Spinal cord (tissue), 10 donors: ENCODE measurements at places on chromosomes 12 and 14. TPM values are rescaled to one million over a fixed set of nuclear protein-coding genes. Genes with fewer than 3 reads are reported as not detected.

Gene IL31
- not detected for polyA plus RNA-seq

Gene KLRC1
- polyA plus RNA-seq, result 1.9 TPM

Gene TMEM263
- polyA plus RNA-seq, result 44.9 TPM

Gene RPGRIP1
- 0.78 TPM for polyA plus RNA-seq

Gene TNFRSF1A
- 57.3 TPM for polyA plus RNA-seq

GRCh38 chr12:46087916-46088439 is 97.6 kb upstream of the SCAF11 start:
- H3K27me3 ChIP-seq, result no peaks in the 10 kb centered on the region
- no peak overlapping the region for H3K27ac ChIP-seq
- no peak for DNase-seq
- no peaks in the 10 kb centered on the region for H3K4me1 ChIP-seq
- no peaks in the 10 kb centered on the region for H3K36me3 ChIP-seq

DNA sequence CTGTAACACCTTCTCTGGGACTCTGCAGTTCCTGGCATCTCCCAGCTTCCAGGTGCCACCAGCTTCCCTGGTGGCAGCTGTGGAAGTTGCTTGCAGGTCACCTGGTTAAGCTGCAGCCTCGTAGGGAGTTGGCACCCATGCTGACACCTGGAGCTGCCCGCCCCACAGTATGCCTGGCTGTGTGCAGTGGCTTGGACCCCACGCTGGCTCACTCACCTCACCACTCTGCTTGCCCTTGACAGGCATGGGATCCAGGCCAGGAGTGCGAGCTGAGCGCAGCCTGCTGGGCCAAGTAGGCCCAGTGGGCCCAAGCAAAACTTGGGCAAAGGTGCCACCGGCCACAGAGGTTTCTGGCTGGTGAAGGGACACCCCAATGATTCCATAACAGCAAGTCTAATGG is 48.5 kb downstream of the EGLN3 start:
- peaks cover 4% of the 10 kb centered on the region for H3K4me1 ChIP-seq
- H3K27me3 ChIP-seq, result no peaks in the 10 kb centered on the region
- H3K27ac ChIP-seq, result no peak overlapping the region
- H3K36me3 ChIP-seq, result no peaks in the 10 kb centered on the region
- no peak for DNase-seq

DNA sequence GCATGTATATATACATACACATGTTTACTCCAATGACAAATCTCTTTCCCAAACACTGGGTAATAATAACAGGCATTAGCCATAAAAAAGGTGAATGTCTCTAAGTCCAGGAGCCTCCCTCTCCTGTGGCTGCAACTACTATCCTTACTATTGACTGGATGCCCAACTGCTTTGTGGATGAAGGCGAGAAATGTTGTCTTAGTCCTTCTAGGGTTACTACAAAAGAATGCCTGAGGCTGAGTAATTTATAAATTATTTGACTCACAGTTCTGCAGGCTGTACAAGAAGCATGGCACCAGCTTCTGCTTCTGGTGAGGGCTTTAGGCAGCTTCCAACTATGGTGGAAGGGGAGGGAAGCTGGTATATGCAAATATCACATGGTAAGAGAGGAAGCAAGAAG is 366.0 kb upstream of the DDHD1 start:
- H3K4me3 ChIP-seq, result no peak overlapping the region
- no peaks in the 10 kb centered on the region for H3K4me1 ChIP-seq

DNA sequence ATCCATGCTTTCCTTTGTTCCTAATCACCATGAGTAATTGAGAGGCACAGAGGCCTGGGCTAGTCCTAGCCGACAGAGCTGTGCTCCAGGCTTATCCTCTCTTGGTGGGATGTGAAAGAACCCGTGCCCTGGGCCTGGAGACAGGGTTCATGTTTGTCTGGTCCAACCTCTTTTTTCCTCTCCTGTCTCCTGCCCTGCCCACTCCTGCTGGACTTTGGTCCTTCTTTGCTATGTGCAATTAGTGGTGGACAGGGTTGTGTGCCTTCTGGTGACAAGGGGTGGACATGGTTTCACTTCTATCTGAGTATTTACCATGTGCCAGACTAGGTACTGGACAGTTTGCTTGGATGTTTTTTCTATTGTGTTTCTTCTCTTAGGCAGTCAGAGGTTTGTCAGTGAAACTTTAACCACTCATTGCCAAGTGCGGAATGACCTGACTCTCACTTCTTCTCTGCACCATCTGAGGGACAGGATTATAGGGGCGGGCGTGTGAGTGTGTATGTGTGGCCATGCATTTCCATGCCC is 126.1 kb downstream of the SMOC1 start:
- no peak overlapping the region for H3K27ac ChIP-seq
- no peaks in the 10 kb centered on the region for H3K36me3 ChIP-seq
- no peak for DNase-seq
- H3K4me1 ChIP-seq, result peaks cover 14% of the 10 kb centered on the region
- H3K4me3 ChIP-seq, result no peak overlapping the region

DNA sequence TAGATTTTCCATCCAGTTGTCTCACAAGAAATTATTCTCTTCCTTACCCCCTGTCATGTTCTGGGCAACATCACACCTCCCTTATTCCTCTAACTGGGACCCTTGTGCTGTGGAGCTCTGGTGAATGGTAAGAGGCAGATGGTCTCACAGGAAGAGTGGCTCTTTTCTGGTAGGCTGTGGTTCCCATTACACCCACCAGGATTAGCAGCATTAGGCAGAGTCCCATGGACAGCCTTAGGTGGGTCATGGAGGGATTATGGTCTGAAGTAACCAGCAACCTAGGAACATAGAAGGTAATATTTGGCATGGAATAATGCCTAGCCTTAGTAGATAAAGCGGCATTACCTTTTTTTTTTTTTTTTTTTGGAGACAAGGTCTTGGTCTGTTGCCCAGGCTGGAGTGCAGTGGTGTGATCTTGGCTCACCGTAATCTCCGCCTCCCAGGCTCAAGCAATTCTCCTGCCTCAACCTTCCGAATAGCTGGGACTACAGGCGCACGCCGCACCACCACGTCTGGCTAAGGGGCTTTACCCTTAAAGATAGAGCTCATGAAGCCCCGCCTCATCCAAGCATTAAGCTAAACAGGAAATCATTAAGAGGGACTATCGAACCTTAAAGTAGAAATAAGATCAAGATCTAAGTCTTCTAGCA is 4.0 kb downstream of the C14orf119 start:
- no peak overlapping the region for H3K4me3 ChIP-seq
- peaks cover 9% of the 10 kb centered on the region for H3K4me1 ChIP-seq
- DNase-seq, result no peak
- no peaks in the 10 kb centered on the region for H3K27me3 ChIP-seq
- no peak overlapping the region for H3K27ac ChIP-seq

DNA sequence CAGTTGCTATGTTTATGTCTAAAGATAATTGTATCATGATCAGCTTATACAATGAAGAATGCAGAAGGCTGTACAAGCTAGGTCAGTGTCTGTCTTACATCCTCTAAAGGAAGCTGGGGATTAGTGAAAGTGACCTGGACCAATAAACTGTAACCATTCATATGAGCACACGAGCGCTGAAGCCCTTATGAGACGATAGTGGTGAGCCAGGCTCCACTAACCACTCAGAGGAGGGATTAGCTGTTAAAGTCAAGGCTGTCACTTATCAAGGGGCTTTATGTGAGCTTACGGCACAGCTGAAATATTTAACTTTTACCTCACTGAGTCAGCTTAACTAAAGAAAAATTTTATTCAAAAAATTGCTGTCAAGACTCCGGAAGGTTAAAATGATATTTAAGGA is 30.3 kb downstream of the NDUFA12 start:
- H3K4me1 ChIP-seq, result no peaks in the 10 kb centered on the region
- H3K4me3 ChIP-seq, result no peak overlapping the region
- no peak overlapping the region for H3K27ac ChIP-seq
- H3K36me3 ChIP-seq, result no peaks in the 10 kb centered on the region
- H3K27me3 ChIP-seq, result no peaks in the 10 kb centered on the region

DNA sequence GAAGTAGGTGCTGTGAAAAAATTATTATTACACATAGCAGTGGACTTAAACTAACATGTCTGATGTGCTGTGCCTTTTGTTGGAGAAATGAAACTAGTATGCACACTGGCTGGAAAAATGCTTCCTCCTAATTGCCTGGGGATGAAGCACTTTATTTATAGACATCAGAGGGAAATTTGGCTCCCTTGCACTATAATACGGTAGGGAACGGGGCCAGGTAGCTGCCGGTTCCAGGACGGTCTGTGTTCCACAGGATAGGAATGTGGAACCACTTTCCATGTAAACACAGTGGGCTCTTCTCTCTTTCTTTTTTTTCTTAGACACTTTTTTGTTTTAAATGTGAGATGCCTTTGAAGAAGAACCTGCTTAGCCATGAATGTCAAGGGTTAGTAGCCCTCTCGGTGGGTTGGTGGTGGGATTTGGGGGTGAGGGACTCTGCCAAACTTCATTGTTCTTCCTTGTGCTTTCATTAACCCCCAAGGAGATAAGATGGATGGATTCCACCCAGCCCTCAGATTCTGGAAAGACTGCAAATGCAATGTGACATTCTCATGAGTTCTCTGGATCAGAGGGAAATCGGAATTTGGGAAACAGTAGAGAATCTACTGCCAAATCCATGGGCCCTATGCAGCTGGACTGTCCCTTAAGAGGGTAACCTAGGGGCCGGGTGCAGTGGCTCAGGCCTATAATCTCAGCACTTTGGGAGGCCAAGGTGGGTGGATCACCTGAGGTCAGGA is 58.0 kb upstream of the GSC start:
- no peak overlapping the region for H3K4me3 ChIP-seq
- no peaks in the 10 kb centered on the region for H3K36me3 ChIP-seq
- H3K4me1 ChIP-seq, result no peaks in the 10 kb centered on the region
- H3K27me3 ChIP-seq, result no peaks in the 10 kb centered on the region
- no peak for DNase-seq

DNA sequence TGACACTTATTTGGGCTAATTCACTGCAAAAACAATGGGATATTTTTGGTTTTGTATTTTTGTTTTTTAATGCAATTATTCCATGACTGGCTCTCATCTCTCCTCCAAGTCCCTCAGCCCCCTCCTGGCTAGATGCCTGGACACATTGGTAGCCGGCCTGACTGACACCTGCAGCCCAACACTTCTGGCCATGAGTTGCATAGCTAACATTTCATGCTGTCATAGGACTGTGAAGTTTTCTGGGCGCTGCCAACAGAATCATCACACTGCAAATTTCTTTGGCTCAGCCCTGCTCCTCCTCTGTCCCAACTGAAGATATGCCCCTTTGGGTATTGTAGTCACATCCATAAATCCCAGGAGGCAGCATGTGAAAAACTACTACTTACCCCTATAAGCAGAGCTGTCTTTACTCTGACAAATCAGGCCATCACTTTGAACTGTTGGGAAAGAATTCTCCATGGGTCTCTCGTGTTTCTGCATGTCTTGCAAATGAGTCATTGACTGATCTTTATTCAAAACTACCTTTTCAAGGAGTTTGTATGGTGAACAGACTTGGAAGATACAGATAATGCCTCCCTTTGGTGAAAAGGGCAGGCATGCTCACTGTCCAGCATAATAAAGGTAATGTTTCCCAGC is 126.7 kb upstream of the LGR5 start:
- DNase-seq, result no peak
- H3K36me3 ChIP-seq, result no peaks in the 10 kb centered on the region
- no peaks in the 10 kb centered on the region for H3K27me3 ChIP-seq
- H3K4me3 ChIP-seq, result no peak overlapping the region

- H3K4me3 ChIP-seq, result no peak overlapping the region
- H3K27ac ChIP-seq, result peak overlapping the region; percentile 95
- H3K27me3 ChIP-seq, result no peaks in the 10 kb centered on the region
- peaks cover 44% of the 10 kb centered on the region for H3K4me1 ChIP-seq
- no peaks in the 10 kb centered on the region for H3K36me3 ChIP-seq
Observed at GRCh38 chr14:68729556-68729955, 63.3 kb downstream of the ZFP36L1 start.

DNA sequence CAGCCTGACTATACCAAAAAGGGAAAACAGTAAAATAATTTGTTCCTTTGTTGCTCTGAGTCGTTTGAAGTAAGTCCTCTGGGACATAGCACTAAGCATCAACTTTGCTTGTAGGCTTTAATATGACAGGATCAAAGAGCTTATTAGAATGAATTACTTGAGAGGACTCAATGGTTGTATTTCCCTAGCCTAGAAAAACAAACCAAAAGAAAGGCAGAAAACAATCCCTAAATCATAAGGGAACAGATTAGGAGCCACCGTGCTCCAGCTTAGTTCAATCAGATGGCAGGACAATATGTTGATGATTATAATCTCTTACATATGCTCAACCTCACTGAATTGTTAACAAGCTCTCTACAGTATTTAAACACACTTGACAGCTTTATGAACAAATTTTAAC is 988.4 kb downstream of the FLRT2 start:
- H3K4me1 ChIP-seq, result no peaks in the 10 kb centered on the region
- no peaks in the 10 kb centered on the region for H3K27me3 ChIP-seq
- no peak overlapping the region for H3K4me3 ChIP-seq
- no peak for DNase-seq
- no peak overlapping the region for H3K27ac ChIP-seq

DNA sequence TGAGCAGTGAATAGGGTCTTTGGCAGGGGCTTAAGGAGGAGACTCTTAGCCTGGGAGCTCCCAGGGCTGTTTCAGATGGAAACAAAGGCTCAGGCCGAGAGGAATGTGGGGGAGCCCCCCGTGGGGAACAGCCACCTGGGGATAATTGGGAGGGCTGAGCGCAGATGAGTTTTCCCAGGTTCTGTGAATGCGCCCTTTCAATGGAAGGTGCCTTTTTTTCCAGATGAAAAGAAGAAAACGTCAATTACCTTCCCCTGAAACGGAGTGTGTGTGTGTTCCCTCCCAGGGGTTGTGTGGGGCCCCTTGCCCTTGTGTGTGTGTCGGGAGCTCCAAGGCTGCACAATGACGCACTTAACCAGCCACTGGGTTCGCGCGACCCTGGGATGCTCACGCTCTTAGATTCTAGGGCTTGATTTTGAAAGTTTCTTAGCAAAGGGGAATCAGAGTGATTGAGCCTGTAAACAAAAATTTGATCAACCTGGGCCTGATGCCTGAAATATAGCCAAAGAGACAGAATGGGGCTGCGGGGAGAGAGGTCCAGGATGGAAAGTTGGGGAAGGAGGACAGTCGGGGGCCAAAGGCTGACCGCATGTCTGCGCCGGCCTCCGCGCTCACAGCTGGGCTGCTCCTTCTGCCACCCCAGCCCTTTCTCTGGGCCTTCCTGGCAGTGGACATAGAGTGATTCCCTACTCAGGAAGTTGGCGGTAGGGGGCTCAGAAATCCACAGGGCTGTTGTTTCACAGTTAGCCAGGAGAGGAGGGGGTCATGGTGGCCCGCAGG is 14.6 kb downstream of the MEG3 start:
- no peak overlapping the region for H3K27ac ChIP-seq
- peaks cover 73% of the 10 kb centered on the region for H3K4me1 ChIP-seq
- H3K27me3 ChIP-seq, result peaks cover 2% of the 10 kb centered on the region
- peaks cover 71% of the 10 kb centered on the region for H3K36me3 ChIP-seq
